Activated naive CD4-positive, alpha-beta T cell treated with anti-CD3 and anti-CD28 coated beads for 36 hours (primary cell): ENCODE measurements at places on chromosomes 6 and 20.

- DNase-seq = no peak
Measured at GRCh38 chr20:24102749-24103333, 114.3 kb upstream of the GGTLC1 start.

DNA sequence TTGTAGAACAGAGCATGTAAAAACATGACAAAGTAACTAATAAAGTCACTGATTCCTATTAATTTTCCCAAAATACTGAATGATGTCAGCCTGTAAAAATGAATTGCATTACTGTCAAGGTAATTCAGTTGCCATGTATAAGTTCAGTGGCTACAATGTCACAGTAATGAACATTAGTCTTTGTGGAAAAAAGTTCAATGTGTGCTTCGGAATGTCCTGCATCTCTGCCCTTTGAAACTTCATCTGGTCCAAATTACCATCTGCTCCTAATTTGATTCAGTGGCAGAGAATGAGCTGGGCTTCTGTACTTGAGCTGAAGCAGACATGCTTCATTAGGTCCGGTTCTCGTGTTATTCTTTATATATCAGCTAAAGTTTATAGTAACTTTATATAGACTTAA is 567.4 kb downstream of the COL12A1 start:
- DNase-seq = no peak

- DNase-seq = no peak
Measured at GRCh38 chr6:152993431-152993830, 9.1 kb downstream of the MTRF1L start.

DNA sequence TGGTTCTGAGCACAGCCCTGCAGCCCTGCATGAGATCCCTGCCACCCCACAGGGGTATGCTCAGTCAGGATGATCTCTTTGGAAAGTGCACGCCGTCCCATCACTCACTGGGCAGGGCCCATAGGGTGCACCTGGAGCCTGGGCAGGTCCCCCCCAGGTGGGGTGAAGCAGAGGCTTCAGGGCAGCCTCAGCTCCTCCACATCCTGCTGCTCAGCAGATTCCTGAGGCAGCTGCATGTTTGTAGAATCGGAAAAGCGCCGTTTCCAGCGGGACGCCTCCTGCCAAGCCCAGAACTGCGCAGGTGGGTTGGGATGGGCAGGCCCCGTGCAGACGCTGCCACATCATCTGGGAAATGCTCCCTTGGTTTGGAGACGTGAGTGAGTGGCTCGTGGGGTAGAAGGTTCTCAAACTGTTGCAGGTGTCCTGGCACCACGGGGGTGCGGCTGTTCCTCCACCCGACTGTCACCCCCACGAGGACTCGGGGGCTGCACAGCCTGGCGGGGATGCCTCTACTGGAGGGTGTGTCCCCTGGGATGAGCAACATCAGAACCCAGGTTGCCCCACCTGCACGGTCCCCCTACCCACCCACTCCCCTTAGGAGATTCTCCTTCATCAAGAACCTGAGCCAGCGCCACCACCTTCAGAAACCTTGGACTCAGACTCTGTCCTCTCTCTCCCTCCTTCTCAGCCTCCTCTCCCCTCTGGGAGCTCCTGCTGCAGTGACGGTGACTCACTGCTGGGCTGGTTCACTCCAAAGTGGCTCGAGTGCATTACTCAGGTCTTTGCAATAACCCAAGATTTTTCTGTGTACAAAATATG is 334.1 kb downstream of the TAF4 start:
- no peak for DNase-seq

DNA sequence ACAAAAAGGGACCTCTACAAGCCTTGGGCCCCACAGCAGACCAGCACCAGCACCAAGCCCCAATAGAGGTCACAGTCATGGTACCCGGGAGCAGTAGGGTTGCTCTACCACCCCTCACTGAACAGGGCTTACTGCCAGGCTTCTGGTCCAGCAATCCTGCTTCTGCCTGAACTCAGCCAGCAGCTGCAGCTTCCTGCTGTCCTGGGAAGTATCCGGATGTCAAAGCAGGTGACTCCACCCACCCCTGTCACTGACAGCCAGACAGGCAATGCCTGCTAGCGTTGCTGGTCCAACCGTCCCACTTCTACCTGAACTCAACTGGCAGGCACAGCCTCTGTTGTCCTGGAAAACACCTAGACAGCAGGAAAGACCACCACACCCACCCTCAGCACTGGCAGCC is 47.0 kb upstream of the PCSK2 start:
- DNase-seq = no peak

GRCh38 chr6:35651244-35651643 is 37.5 kb downstream of the FKBP5 start:
- no peak for DNase-seq

DNA sequence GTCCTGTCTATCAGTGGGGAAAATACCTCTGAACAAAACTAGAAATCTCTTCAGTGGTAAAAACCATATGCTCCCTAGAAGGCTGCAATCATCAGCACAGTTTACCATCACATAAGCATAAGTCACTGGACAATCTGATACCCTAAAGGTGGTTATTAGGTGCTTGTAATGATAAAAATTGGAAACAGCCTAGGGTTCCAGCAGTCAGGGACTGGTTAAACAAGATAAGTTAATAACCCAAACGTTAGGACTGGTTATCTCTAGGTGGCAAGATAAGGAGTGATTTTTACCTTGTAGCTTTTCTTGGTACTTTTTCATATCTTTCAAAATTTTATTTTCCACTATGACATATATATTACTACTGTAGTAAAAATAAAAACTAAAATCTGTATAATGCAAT is 11.0 kb downstream of the ECI2 start:
- DNase-seq = no peak

- DNase-seq = no peak
Measured at GRCh38 chr20:52937591-52938100, 34.5 kb upstream of the TSHZ2 start.

DNA sequence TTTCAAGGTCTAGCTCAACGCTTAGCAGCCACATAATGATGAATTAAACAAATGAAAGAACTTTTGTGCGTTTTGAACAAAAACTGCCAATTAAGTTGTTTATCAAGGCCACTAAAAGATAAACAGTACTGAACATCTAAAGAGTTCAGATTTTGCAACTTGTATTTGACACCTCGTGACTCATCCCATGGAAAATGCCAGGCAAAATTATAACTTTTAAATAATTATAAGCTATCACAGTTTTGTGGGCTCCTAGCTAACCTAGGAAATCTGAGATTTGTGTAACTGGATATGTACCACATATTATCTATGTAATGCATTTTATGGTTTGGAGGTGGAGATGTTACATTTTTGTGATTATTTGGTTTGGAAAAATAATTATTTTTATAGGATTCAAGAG is 9.6 kb upstream of the BAG2 start:
- DNase-seq = no peak

- DNase-seq = no peak
Measured at GRCh38 chr6:1763404-1763803, 153.7 kb downstream of the FOXC1 start.

- no peak for DNase-seq
Measured at GRCh38 chr6:53128842-53129241, 19.8 kb downstream of the GCM1 start.

DNA sequence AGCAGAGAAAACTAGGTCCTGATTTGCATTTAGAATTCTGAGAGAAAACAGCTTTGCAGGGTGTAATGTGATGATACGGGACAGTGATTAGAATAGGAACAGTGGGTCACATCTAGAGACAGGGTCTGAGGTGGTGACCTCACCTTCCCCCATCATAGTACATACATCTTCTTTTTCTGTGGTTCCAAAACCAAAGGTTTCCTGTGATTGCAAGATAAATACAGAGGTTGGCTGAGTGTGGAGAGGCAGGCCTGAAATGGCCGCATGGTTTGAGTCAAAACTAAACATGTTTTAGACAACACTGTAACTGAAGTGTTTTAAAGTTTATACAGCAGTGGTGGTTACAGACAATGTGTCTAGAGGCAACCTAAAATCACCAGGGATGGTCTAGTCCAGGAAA is 10.4 kb upstream of the NT5DC1 start:
- no peak for DNase-seq

- no peak for DNase-seq
Measured at GRCh38 chr6:41716516-41717391, 18.7 kb downstream of the TFEB start.

DNA sequence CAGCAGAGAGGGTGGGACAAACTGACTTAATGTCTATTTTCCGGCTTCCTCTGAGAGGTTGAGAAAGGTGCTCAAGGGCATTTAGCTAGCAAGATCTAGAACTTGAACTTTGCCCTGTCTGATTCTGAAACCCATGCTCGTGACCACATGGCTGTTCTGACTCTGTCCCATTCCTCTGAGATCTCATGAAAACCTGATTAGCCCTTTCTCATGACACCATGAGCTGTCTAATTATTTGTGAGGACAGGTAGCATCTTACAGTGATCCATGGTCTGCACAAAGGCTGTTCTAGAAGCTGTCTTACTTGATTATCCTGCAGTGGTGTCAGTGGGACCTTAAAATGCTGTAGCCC is 89.6 kb upstream of the TOX2 start:
- DNase-seq = no peak

- DNase-seq = no peak
Measured at GRCh38 chr6:80472271-80472670, 365.8 kb downstream of the BCKDHB start.

DNA sequence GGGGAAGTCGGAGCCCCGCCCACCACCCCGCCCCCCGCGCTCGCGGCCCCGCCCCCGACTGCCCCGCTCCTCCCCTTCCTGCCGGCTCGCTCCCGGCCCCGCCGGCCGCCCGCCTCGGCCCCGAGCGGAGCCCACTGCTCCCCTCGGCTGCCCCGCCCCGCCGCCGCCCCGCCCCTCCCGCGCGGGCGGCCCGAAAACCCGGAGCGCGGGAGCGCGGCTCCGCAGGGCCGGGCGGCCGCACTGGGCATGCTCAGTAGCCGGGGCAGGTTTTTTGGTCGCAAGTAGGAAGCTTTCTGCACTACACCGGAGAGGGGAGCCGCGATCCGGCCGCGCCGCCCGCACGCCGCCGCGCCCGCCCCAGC is at the start of gene CDYL:
TSS of gene CDYL (plus strand) at position 274 of the 362 bp plus-strand sequence. CDS start 380 bp downstream, outside the sequence.
- DNase-seq = peak; percentile 85

- DNase-seq = no peak
Measured at GRCh38 chr6:41284726-41285125, 1.8 kb downstream of the TREM1 start.

- DNase-seq = no peak
Measured at GRCh38 chr6:94184666-94185464, 765.5 kb upstream of the EPHA7 start.

- DNase-seq = no peak
Measured at GRCh38 chr6:38935051-38935450, 113.5 kb upstream of the GLP1R start.

DNA sequence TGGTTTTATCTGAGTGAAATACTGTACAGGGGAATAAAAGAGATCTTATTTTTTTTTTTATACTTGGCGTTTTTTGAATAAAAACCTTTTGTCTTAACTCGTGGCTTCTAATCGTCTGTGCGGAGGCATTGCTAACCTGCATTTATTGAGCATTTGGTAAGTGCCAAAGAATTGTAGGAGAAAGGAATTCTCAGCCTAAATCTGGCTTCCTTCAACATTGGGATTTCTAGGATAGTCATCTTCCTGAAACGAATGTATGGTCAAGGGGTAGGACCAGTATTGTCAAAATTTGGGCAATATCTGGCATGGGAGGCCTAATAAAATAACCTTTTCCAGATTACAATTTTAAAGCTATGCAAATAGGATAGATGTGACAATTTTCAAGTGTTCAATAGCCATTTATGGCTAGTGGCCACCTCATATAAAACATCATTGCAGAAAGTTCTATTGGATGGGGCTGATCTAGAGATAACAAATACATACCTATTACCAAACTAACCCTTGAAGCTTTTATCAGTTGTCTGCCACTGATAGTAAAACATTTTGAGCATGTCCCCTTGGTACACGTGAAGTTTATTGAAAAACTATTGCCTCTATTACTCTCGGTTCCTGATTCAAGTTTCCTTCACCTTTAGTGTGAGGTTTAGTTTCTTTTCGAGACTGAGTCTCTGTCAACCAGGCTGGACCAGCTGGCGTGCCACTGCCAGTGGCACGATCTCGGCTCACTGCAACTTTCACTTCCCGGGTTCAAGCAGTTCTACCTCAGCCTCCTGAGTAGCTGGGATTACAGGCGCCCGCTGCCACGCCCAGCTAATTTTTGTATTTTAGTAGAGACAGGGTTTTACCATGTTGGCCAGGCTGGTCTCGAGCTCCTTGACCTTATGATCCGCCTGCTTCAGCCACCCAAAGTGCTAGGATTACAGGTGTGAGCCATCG is 5.6 kb downstream of the PIM1 start:
- peak; percentile 56 for DNase-seq

- no peak for DNase-seq
Measured at GRCh38 chr6:106614166-106614565, 15.1 kb downstream of the RTN4IP1 start.

GRCh38 chr6:11434565-11435326 is 102.8 kb upstream of the TMEM170B start:
- no peak for DNase-seq

GRCh38 chr20:39946931-39947330 is 742.1 kb downstream of the MAFB start:
- DNase-seq = no peak

- DNase-seq = no peak
Measured at GRCh38 chr6:144586986-144587385, 301.9 kb downstream of the UTRN start.

GRCh38 chr6:104423691-104424090 is 436.0 kb downstream of the HACE1 start:
- DNase-seq = no peak

DNA sequence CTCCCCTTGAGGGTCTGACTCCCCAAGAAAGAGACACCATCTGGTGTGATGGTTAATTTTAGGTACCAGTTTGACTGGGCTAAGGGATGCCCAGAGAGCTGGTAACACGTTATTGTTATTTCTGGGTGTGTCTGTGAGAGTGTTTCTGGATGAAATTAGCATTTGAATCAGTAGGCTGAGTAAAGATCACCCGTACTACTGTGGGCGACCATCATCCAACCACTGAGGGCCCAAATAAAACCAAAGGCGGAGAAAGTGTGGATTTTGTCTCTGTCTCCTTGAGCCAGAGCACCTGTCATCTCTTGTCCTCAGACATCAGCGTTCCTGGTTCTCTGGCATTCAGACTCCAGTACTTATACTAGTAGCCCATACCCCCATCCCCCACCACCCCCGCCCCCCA is 7.9 kb upstream of the CNKSR3 start:
- no peak for DNase-seq

- peak; percentile 19 for DNase-seq
Measured at GRCh38 chr20:61874421-61875068, 191.1 kb downstream of the TAF4 start.
